ENCODE measurements at places on chromosomes 6 and 20. TPM values are rescaled to one million over a fixed set of nuclear protein-coding genes. Genes with fewer than 3 reads are reported as not detected.

The XKR7 gene
- 1.8 TPM for total RNA-seq

The HLA-A gene
- total RNA-seq: 112 TPM

The NR2E1 gene
- 0.83 TPM for total RNA-seq

The DXO gene
- total RNA-seq: 7.9 TPM

The CCNC gene
- 45.3 TPM for total RNA-seq

The COL12A1 gene
- total RNA-seq: 129 TPM

The MYT1 gene
- 6.1 TPM for total RNA-seq

The ZSCAN26 gene
- 39.8 TPM for total RNA-seq

The C20orf204 gene
- 1.2 TPM for total RNA-seq

The OR2H2 gene
- total RNA-seq: not detected

The FOXF2 gene
- 1.7 TPM for total RNA-seq

The GSTA2 gene
- total RNA-seq: not detected

The LY6G6C gene
- not detected for total RNA-seq

The PNPLA1 gene
- total RNA-seq: not detected

The TINAG gene
- 0.10 TPM for total RNA-seq

The COL11A2 gene
- total RNA-seq: 4.9 TPM

The KCNB1 gene
- total RNA-seq: 8.0 TPM

The BANF2 gene
- total RNA-seq: not detected

The TNXB gene
- total RNA-seq: 53.9 TPM

The TBC1D20 gene
- total RNA-seq: 29.4 TPM

The PTP4A1 gene
- total RNA-seq: 127 TPM

The SAMD3 gene
- total RNA-seq: 5.9 TPM

All from spinal cord (tissue), 10 donors.